CD8-positive, alpha-beta T cell (primary cell): ENCODE measurements at places on chromosomes 5 and 9.

GRCh38 chr9:116599342-116599884, 87.7 kb upstream of the TRIM32 start:
- DNase-seq: no peak

DNA sequence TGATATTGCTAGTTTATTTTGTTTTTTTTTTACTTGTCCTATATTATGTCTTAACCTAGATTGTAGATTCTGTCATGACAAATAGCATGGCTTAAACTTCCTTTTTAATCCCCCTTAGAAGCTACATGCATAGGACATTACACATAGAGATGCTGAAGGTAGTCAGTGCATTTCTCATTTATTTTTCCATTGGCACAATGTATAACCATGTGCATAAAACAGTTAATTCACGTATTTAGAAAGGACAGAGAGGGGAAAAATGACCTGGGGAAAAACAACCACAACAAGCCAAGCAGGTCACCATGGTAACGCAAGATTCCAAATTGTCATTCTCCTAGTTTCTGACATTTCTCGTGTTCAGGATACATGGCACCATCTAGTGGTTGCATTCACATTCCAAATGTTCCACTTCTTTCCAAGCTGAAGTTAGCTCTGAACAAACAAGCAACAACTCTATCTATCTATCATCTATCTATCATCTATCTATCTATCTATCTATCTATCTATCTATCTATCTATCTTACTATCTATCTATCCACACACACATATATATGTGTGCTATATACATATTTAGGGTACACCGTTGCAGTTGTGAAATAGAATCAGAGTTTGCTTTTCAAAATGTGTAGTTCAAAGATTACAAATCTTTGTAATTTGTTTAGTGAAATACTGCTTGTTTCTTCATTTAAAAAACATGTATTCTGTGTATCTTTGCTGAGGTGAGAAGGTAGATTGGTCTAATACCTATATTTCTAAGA, 487.2 kb upstream of the ST8SIA4 start:
- no peak for DNase-seq

- no peak for DNase-seq
Observed at GRCh38 chr5:79962575-79963222, 28.4 kb downstream of the MTX3 start.

DNA sequence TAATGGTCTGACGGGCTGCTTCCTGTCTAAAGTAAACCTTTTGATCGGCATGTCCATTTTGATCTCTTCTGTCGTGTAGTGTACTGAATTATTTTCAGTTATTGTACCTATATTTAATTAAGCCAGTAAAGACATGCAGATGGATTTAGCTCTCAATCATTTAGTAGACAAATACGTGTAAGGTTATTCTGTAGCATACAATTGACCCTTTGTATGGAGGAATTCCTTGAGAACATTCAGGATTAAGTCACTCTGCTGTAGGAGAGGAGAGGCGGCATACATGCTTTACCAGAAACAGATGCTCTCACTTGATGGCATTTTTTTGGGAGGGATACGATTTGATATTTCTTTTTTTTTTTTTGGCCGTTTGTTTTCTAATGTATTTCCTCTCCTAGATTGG, 141.0 kb downstream of the PBX3 start:
- no peak for DNase-seq

GRCh38 chr9:129270903-129271431, 92.9 kb upstream of the IER5L start:
- peak; percentile 64 for DNase-seq

- DNase-seq: no peak
Observed at GRCh38 chr9:112863746-112864145, 26.9 kb downstream of the SLC46A2 start.
